ENCODE measurements at places on chromosomes 6 and 20. TPM values are rescaled to one million over a fixed set of nuclear protein-coding genes. Genes with fewer than 3 reads are reported as not detected.

- no peak for DNase-seq
Measured at GRCh38 chr20:46204594-46205186, 86.6 kb downstream of the CD40 start.

BFSP1 gene
- 6.9 TPM for total RNA-seq

GMDS gene
- 9.8 TPM for total RNA-seq

DNA sequence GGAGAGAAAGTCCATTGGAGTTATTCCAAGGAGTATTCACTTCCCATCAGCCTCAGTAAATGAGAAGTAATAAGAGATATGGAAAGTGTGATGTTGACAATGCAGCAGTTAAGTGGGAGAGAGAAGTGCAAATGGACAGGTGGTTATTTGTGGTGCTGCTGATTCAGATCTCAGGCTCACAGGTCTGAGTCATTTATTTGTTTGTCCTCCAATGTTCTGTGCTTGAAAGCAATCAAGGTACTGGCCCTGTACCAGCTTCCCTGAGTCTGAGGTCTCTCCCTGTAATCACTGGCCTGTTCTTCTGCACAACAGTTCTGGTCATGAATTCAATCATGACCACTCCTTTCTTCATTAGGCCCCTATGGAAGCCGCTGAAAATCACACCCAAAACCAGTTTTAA is 827.7 kb downstream of the MAFB start:
- DNase-seq = no peak

CYP24A1 gene
- 3.0 TPM for total RNA-seq

- no peak for DNase-seq
Measured at GRCh38 chr6:25166955-25167748, 112.0 kb upstream of the CARMIL1 start.

GRCh38 chr6:106702046-106702445 is 72.7 kb downstream of the QRSL1 start:
- no peak for DNase-seq

WFDC5 gene
- not detected for total RNA-seq

DNA sequence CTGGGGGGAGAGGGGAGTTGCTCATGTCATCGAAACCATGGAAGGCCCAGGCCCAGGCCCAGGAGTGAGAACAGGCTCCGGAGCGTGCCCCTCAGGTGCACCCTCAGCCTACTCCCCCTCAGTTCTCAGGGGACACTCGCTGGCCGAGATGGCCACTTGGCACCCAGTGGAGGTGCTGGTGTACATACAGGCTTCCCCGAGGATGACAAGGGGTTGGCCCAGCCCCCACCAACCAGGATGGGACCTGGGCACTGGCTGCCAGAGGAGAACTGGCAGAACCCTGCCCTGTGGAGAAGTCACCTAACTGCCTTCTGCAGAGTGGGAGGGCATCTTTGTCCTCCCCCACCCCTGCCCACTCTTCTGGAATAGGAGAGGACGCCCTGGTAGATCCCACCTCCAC is 9.5 kb downstream of the NKX2-2 start:
- no peak for DNase-seq

ARFGAP1 gene
- total RNA-seq = 110 TPM

KCNG1 gene
- total RNA-seq = 7.4 TPM

GRCh38 chr6:22421198-22421597 is 124.4 kb upstream of the PRL start:
- no peak for DNase-seq

DNA sequence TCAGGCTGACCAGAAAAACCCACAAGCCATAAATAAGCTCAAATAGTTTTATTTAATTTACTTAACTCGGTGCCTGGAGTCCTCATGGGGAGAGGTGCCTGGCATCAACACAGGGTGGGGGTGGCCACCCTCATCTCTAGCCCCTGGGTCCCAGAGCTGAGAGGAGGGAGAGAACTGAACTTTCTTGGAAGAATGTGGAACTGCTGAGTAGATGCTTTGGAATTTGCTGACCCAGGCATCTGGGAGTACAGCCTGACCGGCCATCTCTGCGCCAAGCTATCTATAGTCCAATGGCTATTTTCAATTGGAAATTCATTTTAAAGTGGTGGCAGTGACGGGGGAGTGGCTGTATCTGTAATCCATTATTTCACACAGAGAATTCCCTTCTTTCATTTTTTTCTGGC is 104.8 kb downstream of the CDH26 start:
- no peak for DNase-seq

DNA sequence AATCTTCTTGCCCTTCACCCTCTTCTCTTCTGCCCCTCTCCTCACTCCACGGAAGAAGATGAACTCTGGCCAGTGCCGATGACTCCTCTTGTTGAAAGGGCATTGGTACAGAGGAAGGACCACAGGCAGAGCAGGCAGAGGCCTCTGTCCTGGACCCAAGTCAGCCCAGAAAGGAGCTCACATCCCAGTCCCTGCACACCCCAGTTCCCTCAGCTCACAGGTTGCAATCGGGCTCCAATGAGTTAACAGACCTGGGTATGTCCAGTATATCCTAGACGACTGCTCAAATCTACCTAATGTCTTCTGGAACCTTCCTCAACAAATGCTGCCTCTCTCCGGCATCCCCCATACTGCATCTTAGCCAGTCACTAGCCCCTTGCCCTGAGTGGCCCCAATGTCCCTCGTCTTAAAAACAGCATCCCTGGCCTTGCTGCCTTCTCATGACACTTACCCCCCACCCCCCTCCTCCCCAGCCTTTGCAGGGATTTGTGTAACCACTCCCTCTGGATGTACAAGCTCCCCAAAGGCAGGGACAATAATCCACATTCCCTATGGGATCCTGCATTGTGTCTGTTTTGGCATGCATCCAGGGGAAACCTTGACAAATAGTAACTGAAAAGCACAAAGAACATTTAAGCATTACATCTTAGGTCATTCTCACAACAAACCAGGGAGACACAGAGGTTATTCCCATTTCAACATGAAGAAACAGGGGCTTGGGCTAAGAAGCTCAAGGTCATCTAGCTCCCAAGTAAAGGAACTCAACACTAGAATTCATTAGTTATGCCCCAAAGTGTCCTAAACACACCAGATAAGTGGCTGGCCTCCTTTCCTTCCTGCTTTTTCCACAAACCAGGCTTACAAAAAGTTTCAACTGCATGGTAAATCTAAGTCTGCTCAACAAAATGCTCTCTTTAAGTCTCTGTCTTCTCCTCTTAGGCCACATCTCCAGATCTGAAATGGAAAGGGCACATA is 45.1 kb downstream of the TRERF1 start:
- DNase-seq = no peak

GRCh38 chr20:57308451-57309271 is 20.9 kb upstream of the SPO11 start:
- DNase-seq = no peak

DNA sequence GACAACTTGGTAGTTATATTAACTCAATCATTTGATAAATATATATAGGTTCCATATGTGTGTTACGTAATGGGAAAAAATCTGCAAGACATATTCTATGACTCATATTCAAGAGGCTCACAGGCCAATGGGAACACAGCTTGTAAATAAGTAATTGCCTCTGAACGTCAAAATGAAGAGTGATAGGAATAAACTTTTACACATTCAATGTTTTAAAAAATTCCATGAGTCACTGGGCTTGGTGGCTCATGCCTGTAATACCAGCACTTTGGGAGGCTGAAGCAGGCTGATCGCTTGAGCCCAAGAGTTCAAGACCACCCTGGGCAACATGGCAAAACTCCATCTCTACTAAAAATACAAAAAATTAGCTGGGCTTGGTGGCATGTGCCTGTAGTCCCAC is 209.4 kb upstream of the MCHR2 start:
- no peak for DNase-seq

GRCh38 chr6:146014233-146014632 is 14.6 kb upstream of the GRM1 start:
- no peak for DNase-seq

KCNK15 gene
- 7.4 TPM for total RNA-seq

- DNase-seq = no peak
Measured at GRCh38 chr6:54481091-54481490, 172.8 kb downstream of the TINAG start.

DNA sequence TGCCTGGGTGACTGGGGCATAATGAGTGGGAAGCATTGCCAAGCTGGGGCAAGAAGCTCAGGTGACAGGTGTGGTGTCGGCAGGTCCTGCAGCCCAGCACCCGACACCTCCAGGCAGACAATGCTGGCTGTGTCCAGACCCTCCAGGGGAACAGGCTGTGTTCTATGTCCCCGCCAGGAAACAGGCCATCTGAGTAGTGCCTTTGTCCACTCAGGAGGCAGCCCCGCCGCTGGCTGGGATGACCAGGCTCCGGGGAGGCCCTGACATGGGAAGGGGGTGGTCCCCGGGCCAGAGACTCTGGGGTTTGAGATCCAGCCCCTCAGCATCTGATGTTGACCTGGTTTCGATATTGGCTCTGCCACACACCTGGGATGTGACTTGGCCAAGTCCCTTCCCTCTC is 28.4 kb downstream of the SNPH start:
- no peak for DNase-seq

- no peak for DNase-seq
Measured at GRCh38 chr6:36973647-36974046, 12.3 kb downstream of the MTCH1 start.

GRCh38 chr20:11426948-11427347 is 490.7 kb upstream of the BTBD3 start:
- no peak for DNase-seq

DXO gene
- 38.1 TPM for total RNA-seq

BANF2 gene
- total RNA-seq = not detected

DNA sequence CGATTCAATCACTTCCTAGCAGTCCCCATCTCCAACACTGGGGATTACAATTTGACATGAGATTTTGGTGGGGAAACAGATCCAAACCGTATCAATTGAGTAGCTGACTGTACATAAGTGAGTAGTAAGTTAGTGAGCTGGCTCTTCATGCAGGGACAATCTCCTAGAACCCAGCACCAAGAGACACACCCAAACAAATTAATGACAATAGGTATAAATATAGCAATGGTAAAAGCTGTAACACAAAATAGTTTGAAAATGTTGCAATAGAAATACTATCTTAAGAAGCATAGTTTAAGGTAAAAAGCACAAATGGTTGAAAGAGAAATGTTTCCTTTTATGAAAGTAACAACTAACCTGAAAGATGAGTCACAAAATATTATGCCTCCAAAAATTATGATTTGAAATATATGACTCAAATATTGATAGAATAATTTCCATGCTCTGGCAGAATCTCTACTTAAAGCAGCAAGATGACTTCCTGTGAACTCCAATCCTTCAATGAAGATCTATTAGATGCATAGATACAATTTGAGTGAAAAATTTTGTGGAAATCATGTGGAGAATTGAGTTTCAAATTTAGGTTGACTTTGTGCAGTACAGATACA is 5.4 kb upstream of the SIRPB1 start:
- DNase-seq = no peak

GRCh38 chr20:58583586-58583985 is 67.5 kb upstream of the STX16 start:
- DNase-seq = no peak

GRCh38 chr20:13222319-13222716 is 1.2 kb downstream of the ISM1 start:
- DNase-seq = no peak

TPMT gene
- 9.7 TPM for total RNA-seq

DNA sequence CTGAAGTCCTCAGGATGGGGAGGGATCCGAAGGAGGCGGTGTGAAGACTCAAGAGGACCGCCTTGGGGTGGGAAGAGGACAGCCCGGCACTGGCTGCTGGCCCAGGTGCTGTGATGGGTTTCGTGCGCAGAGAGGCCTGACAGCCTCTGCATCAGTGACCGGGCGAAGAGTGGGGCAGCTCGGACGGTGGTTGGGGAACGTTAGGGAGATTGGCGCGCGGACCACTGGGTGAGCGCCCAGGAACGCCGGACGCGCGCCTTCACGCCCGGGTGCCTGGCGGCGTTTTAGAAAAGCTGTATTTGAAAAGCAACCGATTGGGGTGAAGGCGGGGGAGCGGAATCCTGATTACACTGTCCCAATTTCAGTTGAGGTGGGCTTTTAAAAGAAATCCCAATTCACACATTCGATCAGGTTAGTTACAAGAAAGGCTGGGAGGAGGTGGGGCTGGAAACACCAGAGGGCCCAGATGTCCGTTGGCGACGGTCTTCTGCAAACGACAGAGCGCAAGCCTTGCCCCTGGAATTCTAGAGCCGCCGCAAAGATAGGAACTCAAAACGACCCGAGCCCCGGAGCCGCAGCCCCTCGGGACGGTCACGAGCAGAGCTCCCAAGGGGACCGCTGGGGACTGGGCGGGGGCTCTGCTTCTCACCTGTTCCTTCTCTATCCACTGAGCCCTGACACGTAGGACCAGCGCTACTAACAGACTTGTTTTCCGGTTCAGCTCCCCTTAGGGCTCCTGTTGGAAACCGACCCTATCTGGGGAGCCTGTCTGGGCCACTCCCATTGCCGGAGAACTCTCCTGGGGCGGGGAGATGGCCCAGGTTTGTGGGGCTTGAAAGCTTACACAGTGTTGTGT is 8.5 kb upstream of the TRIM40 start:
- DNase-seq = no peak

DNA sequence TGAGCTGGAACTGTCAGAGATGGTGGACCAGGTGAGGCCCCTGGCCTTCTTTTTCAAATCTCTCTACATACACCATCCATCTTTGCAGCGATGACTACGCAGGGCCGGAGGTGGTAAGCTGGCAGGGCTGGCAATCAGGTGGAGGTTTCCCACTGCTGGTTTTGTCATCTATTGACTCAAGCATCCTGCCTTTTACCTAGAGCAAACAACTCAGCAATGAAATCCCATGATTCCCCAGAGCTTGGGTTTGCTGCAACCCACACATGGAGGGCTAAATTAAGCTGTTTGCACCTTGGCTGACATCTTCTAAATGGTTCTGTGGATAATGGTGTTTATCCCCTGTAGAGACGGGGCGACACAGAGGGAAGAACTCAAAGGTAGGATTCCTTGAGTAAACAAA is 170.2 kb downstream of the SCP2D1 start:
- no peak for DNase-seq

DNA sequence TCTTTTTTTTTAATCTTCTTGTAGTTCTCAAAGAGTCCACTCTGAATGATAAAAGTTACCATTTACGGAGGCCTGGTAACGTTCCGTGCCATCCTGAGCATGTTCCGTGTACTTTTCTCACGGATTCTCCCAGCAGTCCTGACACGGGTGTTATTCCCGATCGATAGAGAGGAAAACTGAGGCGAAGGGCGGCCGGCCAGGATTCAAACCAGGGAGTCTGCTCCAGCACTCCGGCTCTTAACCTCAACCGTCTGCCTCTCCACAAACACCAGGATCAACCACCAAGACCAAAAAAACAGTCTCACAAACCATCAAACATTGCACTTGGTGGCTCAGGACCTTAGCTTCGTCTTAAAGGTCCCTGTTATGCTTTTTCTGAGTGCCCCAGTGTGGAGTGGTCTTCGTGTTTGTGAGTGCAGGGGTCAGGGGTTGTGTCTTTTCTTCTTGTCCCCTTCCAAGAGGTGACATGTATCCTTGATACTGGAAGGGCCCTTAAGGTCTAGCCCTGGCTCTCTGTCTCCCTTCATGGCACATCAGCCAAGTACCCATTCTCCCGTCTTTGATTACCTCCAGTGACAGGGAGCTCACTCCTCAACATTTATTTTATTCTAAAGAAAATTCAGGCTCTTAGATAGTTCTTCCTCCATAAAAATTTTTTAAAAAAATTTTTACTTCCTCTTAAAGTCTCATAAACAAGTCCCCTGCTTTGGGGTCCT is 35.1 kb downstream of the SRC start:
- DNase-seq = no peak
